Cortex of kidney (tissue), 1 donor: ENCODE measurements at places on chromosomes 5 and 9.

DNA sequence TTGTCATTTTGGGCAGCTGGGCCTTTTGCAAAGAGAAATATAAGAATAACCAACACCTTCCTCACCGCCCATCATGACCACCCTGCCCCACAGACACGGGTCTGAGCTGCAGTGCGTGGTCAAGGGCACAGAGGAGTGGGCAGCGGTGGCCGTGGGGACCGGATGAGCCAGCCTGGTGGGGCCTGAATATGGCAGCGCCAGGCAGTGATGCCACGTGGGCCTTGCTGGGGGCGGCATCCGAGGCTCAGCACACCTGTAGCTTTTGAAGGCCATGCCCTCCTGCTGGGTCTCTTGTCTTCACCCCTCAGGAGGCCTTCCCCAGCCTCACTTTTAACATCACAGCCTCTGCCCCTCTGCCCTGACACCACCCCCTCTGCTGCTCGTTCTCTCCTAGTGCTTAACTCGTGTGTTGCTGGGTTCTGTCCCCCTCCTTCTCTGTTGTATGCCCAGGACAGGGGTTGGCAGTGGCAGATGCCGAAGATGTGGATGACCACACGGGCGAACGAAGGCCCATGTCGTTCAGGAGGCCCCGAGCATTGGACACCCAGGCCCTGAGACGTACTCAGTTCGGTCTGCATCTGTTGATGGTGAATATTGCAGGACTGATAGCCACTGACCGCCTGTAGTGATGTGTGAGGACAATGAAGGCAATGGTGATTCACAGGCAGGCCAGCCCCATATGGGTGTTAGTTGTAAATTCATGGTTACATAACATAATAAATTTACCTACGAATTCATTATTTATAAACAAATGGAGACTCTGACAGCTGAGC, 46.0 kb downstream of the AHRR start:
- no peak for DNase-seq

DNA sequence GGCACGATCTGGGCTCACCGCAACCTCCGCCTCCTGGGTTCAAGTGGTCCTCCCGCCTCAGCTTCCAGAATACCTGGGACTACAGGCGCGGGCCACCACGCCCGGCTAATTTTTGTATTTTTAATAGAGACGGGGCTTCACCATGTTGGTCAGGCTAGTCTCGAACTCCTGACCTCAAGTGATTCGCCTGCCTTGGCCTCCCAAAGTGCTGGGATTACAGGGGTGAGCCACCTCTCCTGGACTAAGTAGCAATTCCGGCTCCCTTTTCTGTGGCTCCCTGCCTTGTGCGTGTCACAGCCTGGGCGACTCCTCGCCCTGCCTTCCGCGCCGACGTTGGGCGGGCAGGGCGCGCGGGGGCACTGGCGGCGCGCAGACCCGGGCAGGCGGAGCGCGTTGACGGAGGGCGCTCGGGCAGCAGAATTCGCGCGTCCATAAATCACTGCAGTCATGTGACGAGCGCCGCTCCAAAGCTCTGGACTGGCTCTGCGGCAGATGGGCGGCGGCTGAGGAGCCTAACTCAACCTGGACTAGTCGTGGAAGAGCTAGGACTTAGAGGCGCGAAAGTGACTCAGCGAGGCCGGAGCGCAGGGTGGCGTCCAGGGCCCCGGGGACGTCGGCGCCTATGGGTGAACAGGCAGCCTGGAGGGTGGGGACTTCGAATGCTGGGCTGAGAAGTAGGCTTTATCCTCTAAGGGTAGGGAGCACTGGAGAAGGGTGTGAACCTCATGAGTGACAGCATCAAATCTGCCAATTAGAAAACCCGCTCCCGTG, 1.4 kb upstream of the CIZ1 start:
- DNase-seq: no peak

- no peak for DNase-seq
Observed at GRCh38 chr9:100626949-100627348, 49.1 kb downstream of the CAVIN4 start.

DNA sequence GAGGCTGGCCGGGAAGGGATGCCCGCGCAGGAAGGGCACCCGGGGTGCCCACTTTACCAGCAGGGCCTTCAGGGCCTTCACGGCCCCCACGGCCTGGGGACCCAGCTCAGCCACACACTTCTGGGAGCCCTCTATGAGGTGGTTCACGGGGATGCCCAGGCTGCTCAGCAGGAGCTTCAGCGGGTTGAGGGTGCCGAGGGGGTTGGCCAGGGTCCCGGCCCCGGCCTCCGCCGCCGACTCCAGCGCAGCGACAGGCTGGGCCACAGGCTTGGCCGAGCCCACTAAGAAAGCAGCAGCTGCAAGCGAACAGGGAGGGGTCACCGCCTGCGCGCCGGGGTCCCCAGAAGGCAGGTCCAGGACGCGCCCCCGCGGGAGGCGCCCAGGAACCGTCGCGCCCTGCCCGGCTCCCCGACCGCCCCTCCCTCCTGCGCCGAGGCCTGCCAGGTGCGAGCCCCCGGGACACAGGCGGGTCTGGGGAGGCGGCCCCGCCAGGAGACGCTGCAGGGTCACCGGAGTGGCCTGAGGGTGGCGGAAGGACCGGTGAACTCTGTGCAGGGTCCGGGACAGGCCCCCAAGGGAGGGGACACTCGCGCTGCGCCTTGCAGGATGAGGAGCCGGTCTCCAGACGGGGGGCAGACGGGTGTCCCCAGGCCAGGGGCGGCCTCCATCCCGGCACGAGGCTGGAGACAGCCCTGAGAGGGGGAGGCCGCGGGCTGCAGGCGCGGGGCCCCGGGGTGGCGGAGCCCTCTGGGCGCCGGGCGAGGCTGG, 572 bp downstream of the SCGB3A1 start:
- DNase-seq: no peak

- DNase-seq: no peak
Observed at GRCh38 chr9:111231801-111232580, 98.0 kb downstream of the OR2K2 start.

DNA sequence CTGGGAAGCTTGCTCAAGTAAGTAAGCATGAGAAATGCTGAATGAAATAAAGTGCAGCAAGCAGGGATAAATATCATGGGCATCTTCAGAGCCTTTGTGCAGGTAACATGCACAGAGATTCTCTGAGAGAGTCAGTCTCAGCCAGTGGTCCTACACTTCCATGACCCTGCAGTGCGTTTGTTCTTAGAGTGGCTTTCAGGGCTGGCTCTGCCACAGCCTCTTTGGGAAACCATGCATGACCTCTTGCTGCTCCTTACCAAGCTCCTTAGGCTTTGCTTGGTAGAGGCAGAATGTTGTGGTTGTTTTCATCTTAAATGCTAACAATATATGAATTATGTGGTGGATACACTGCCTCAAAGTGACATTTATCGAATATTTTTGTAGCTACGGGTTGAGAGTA, 5.4 kb downstream of the SYK start:
- no peak for DNase-seq

DNA sequence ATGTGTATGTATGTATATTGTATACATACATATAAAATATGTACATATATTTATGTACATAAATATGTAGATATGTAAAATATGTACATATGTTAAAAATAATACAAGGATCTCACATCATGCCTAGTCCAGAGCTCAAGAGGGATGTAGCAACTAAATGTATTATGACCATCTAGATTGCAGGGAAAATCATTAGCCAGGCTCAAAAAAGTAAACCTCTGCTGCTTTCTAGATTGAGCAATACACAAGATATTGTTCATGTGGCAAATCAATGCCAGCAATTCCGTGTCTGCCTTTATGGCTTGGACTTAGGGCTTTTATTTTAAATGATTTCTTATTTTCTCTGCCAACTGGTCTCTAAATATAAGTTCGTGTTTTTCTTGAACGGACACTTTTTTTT, 65.2 kb downstream of the RAI14 start:
- DNase-seq: no peak

- no peak for DNase-seq
Observed at GRCh38 chr9:136297016-136297691, 6.7 kb downstream of the CCDC187 start.

- DNase-seq: no peak
Observed at GRCh38 chr9:36725777-36726356, 153.2 kb downstream of the MELK start.

DNA sequence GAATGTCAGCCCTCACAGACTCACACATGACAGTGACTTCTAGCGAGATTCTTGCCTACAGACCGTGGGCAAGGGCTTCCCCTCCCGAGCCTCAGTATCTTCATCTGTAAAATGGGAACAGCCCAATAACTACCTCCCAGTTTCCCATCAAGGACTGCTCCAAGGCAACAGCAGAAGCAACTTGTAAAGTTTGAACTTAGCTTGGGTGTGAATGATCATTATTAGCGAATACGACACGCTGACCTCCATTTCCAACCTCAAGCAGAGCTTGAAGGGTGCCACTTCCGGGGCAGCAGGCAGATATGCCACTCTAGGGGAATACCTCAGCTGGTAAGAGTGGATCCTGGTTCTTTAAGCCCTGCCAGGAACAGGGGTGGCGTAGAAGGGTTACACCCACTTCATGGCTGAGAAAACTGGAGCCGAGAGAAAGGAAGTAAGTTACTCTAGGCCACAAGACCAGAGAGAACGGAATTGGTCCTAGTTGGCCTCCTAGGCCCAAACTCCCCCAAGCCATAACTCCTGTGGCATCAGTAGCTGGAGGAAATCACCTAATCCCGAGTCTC, 2.0 kb downstream of the RNF44 start:
- no peak for DNase-seq

- DNase-seq: no peak
Observed at GRCh38 chr5:67215519-67216471, 19.2 kb upstream of the CD180 start.

DNA sequence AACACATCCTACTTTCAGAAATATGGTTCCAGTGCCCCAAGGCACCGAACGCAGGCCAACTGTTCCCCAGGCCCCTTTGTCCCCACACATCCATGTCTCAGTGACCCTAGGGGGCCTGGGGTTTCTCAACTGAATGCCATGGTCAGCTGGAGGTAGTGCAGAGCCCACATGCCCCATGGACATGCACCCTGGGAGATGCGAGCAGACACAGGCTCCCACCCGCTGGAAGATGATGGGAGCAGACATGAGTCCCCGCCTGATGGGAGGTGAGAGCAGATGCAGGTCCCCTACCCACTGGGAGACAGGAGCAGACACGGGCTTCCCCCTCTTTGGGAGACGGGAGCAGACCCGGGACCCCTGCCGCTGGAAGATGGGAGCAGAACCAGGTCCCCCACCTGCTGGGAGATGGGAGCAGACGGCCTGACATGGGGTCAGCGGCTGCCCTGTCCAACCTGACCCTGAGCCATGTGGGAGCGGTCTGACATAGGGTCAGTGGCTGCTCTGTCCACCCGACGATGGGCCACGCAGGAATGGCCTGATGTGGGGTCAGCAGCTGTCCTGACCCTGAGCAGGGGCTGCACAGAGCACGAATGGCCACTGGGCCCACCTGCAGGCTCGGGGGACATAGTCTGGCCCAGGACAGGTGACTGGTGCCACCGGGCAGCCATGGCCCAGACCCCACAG, 18.4 kb downstream of the ZDHHC11B start:
- no peak for DNase-seq

DNA sequence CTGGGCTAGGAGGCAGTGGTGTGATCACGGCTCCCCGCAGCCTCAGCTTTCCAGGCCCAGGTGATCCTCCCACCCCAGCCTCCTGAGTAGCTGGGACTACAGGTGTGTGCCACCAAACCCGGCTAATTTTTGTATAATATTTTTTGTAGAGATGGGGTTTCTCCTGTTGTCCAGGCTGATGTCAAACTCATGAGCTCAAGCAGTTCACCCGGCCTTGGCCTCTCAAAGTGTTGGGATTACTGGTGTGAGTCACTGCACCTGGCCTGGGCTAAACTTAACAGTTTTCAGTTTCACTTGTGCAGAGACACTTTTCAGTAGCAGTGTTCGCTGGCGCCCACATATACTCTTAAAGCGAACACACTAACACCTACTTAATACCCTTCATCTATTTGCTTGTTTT, 205.6 kb upstream of the ZNF608 start:
- DNase-seq: no peak

DNA sequence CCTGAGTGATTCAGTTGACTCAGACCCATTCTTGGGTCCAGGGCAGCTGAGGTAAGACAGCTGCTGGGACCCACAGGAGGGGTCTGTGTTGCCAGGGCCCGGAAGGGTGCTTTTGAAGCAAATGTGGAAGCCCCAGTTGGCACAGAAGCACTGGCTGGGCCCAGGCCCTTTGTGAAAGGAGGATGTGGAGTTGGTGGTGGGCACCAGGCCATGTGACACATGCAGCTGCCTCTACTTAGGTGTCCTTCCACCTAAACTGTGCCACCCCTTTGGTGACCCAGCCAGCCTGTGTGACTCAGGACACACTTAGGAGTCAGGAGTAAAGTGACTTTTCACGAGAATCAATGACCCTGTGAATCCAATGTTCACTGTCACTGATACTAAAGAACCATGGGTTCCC, 114.3 kb upstream of the SLC25A48 start:
- no peak for DNase-seq

GRCh38 chr5:35297755-35298154, 67.5 kb upstream of the PRLR start:
- no peak for DNase-seq

DNA sequence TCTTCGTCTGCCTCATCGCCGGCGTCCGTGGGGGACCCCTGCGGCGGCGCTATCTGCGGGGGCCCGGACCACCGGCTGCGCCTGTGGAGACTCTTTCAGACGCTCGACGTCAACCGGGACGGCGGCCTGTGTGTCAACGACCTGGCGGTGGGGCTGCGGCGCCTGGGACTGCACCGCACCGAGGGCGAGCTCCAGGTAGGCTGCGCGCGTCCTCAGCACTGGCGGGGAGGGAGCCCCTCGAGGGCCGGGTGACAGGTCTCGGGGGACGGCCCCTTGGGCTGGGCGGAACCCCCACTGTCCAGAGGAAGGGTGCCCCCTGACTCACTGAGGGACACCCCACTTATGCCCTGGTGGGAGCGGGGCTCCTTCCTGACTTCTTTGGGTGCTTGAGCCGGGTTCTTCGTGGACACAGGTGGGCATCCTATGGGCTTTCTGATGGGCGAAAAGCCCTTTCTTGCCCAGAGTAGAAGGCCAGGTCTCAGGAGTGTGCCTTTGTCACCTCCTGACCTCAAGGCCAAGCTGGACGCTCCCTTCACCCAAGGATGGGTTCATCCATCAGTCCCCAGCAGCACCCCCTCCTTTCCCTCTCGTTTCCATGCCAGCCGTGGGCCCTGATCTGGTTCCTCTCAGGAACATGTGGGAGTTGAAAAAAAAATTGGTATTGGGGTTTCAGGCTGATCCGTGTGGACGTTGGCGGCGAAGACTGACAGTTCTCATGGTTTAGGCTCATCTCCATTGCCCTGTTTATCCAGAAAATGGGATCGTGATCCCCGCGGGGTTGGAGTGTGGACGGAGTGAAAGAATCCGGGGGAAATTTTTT, 564 bp downstream of the SLC25A25 start:
- DNase-seq: no peak

- DNase-seq: no peak
Observed at GRCh38 chr9:112784020-112784785, 33.6 kb downstream of the SNX30 start.

DNA sequence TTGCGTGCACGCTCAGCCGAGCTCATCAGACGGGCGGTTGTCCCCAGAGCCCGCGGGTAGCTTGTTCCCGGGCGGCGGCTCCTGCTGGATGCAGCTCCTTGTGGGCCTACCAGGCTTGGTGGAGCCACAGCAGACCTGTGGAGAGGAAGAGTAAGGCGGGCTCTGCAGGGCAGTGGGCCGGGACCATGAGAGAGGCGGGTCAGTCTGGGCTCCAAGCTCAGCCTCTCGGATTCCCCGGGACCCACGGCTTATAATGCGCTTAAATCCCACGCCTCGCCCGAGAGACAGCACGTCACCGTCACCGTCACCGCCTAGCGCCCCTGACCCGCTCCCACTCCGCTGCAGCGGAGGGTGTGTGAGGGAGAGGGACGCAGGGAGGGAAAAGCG, 1.9 kb upstream of the ANKRD18A start:
- DNase-seq: no peak
